Dermis microvascular lymphatic vessel endothelial cell (primary cell): ENCODE measurements at places on chromosomes 13 and 19.

- DNase-seq = no peak
These were observed 414.2 kb downstream of the FOXO1 start for GRCh38 chr13:40252241-40252640.

GRCh38 chr13:112690283-112690929 lies 568 bp downstream of the ATP11A start:
- peak; percentile 49 for DNase-seq

DNA sequence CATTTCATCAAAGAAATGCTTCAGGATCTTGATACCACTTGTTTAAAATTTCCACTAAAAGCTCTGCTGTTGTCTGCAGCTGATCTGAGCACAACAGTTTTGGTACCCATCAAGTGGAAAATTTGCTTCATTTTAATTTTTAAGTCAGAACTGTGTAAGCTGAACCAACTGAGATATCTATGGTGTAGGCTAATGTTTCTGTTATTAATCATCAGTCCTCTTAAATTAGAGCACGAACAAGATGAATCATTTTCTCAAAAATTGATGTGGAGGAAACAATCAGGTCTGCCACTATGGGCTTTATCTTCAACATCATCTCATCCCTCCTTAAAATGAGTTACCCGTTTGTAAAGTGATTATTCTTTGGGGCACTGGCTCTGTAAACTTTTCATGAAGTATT lies 221.5 kb upstream of the NBEA start:
- DNase-seq = no peak

DNA sequence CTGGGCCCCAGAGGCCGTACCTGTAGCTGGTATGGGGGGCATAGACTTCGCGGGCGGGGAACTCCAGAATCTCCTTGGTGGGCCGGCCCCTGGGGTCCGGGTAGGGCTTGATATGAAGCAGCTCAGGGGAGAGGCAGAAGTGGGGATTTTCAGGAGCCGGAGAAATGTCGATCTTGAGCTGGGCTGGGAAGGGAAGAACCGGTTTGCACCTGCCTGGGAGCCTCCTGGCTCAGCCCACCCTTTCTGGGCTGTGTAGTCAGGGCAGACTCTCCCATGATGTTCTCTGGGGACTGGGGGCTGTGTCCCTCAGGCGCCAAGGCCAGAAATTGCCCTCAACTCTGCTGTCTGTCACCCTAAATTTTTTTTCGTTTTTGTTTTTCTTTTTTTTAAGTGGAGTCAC lies 2.6 kb downstream of the ANGPTL8 start:
- DNase-seq = no peak

DNA sequence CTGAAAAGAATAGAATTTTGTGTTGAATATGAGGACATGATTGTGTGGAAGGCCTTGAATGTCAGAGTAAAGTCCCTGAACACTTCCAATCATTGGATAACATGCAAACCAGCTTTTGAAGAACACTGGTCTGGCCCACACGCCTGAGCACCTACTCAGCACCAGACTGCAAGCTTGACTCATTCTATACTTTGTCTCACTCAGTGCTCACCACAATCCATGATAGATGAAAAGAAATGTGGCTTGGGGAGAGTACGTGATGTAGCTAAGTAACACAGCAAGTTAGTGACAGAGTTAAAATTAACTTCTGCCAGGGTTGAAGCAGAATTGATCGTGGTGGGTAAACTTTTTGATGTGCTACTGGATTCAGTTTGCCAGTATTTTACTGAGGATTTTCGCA lies 12.0 kb downstream of the DLEU7 start:
- no peak for DNase-seq

DNA sequence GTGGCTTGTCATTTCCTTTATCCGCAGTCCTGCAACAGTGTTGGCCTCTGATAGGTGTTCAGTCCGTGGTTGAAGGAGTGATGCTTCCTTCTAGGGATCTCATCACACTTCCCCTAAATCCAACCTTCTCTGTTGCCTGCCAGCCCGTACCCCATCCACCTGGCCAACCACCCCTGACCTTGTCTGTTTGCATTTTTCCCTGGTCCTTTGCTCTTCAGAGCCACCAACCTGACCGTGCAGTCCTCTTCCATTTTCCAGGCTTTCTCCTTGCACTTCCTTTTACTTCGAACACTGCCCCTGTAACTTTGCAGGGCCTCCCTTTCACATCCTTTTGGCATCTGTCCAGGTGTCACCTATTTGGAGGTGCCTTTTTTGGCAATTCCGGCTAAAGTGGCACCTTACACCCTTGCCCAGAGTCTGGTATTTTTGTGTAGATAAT lies 696 bp downstream of the ZNF460 start:
- peak; percentile 57 for DNase-seq

DNA sequence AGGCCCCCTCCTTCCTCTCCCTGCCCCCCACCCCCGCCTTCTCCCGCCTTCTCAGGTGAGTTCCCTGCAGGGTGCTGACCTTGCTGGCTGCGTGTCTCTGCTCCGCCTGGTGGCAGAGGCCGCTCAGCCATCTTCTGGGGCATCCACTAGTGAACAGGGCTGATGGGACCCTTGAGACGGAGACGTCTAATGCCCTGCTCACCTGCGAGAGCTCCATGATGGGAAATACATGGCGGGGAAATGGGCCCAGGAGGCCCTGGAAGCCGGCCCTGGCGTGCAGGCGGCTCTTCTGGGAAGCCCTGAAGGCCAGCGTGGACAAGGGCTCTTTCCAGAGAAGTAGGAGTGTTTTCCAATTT lies 15.2 kb upstream of the F7 start:
- no peak for DNase-seq

DNA sequence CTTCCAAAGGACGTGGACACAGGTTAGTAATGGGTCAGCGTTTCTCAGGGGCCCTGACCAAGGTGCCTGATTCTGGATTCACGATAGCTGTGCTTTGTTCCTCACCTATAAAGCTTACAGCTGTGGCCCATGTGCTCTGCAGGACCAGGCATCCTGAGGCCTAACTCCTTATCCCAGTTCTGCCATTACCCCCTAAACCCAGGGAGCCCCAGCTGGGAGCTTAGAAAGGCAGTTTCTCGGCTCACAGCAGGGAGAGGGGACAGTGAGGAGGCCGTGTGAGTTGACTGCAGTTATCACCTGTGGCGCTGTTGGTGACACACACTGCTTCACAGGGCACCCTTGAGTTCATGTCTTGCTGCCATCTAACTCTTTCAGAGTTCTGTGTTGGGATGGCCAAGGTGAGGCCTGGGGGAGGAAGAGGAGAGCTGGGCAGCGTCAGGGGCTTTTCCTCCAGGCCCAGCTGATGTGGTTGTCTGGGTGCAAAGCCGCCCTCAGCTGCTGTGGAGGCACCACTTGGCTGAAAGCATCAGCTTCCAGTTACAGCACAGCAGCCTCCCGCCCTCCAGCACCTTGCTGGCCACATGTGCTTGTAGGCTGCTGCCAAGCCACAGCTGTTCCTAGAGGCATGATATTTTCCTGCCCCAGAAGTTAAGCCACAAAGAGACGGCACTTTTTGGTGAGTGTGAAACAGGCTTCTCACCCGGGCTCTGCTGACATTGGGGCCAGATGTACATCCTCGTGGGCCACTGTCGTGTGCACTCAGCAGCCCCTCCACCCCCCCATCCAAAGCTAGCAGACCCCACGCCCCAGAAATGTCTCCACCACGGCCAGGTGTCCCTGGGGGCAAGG lies 99.6 kb upstream of the MCF2L start:
- no peak for DNase-seq

- no peak for DNase-seq
These were observed 525 bp downstream of the BORA start for GRCh38 chr13:72728290-72728605.

- no peak for DNase-seq
These were observed 40.5 kb upstream of the ITM2B start for GRCh38 chr13:48192411-48192935.

DNA sequence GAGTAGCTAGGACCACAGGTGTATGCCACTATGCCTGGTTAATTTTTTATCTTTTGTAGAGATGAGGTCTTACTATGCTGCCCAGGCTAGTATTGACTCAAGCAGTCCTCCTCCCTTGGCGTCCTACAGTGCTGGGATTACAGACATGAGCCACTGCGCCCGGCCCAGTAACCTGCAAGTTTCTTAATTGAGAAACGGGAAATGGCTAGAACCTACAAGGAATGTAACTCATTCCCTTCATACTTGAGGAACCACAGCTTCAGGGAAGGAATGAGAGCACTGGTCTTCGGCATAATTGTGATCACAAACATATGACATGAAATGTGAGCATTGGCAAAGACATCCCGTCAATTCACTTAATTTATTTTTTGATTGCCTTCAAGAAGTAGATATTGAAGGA lies 157.0 kb downstream of the KLF5 start:
- no peak for DNase-seq

DNA sequence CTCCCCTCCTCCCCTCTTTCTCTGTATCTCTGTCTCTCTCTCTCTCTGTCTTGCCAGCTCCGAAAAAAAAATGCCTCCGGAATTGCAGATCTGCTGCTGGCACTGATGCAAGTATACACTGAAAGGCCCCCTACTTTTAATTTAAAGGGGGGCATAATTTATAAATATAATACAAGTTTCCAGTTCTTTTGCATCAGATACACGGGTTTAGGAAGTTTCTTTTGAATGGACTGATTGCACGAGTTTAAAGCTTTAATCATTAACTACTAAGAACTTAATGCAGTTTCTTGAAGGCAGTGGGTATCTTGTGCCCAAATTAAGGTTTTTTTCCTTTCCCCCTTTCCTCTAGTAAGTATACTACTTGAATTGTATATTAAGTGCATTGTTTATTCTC lies 1.4 kb downstream of the FGF9 start:
- DNase-seq = no peak

GRCh38 chr13:26460648-26461047 lies 96.8 kb upstream of the WASF3 start:
- no peak for DNase-seq

GRCh38 chr13:42394361-42394708 lies 122.4 kb downstream of the AKAP11 start:
- DNase-seq = peak; percentile 9

- DNase-seq = no peak
These were observed 1179.9 kb upstream of the PCDH9 start for GRCh38 chr13:68410007-68410406.

- peak; percentile 42 for DNase-seq
These were observed 38.6 kb downstream of the ZNF823 start for GRCh38 chr19:11699931-11700794.

DNA sequence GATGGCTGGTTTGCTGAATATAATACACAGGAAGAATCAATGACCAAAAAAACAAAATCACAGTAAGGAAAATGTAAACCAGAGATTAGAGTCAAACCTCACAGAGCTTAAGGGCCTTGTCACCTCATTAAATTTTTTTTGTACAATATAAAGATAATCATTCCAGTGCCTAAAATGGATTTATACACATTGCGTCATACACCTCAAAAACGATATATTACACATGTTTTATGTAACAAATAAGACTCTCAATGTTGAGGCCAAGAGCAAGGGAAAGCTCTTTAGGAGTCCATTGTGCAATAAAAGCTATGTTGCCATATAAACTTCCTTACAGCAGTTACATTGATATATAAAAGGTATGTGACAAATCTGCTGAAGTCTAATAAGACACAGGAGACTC lies 856.7 kb upstream of the SLITRK1 start:
- no peak for DNase-seq

DNA sequence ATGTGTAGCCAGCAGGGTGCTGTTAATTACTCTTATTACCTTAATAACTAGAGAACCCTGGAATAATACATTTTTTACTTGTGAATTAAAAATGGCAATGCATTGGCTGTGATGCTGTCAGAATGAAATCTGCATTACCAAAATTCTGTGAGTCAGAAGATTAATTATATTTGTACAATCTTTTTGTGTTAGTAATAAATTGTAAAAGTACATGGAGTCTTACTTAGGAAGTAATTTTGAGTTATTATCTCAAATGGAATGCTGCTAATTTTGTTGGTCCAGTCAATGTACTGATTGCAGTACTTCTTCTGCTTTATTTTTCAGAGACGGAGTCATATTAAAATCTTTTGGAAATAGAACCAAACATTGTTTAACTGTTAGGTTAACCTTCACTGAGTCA lies 152.0 kb upstream of the SLC10A2 start:
- DNase-seq = no peak

- DNase-seq = no peak
These were observed 60.1 kb upstream of the F7 start for GRCh38 chr13:113045251-113046127.

GRCh38 chr13:111916201-111916600 lies 150.7 kb upstream of the SOX1 start:
- no peak for DNase-seq

GRCh38 chr13:76725211-76725610 lies 161.0 kb downstream of the KCTD12 start:
- no peak for DNase-seq

DNA sequence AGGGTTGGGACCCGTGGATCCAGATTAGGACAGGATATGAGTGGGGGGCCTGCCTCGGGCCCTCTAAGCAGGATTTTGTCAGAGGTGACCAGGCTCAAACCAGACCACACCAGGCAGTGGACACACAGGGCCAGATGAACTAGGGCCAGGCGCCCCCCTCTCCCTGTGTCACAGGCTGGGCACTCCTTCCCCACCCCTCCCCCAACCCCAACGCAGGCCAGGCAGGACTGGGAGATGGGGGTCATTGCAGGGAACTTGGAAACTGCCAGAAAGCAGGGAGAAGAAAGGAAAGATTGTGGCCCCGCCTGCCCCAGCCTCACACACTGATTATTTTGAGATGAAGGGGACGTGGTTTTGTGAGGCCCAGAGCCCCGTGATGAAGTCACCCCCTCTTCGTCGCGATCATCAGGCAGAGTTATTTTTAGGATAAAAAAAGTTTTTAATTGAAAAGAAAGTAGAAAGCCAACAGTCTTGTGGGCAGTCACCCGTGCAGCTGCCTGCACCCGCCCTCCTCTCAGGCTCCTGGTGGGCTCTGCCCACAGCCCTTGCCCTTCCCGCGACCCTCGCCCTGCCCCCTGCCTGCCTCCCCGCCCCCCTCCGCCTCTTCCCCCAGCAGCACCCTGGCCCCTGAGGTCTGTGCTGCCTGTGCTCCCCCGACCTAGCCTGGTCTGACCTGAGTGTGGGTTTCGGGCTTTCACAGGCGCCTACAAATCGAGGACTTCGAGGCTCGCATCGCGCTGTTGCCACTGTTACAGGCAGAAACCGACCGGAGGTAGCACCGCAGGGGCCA lies 1.9 kb upstream of the YJEFN3 start:
- no peak for DNase-seq

GRCh38 chr13:100438059-100438788 lies 150.4 kb downstream of the GGACT start:
- DNase-seq = no peak

- DNase-seq = peak; percentile 30
These were observed 248.8 kb downstream of the DACH1 start for GRCh38 chr13:71618159-71618558.

DNA sequence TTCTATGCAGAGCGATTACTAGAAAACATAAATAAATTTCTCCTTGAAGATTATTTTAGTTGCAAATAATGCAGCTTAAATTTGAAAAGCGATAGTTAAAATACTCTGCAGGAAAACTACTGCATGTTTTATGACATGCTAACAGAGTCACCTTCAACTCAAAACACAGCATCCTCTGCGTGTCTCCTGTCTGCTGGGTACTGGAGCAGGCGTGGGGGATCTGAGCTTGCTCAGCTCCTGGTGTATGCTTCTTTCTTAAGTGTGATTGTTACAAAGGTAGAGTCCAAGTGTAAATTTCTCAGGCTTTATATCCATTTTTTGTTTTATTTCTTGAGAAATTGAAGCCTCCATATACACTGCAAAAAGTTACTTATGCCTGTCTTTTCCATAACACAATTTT lies 15.3 kb downstream of the SPATA13 start:
- DNase-seq = no peak

GRCh38 chr13:30705680-30706079 lies 29.7 kb upstream of the ALOX5AP start:
- no peak for DNase-seq

- no peak for DNase-seq
These were observed 155.2 kb upstream of the IPO5 start for GRCh38 chr13:97798171-97798821.
